ENCODE measurements at places on chromosomes 4 and X.

GRCh38 chr4:791252-791897 lies 34.6 kb downstream of the CPLX1 start:
- DNase-seq, result no peak

GRCh38 chr4:86414686-86415085 lies 54.8 kb upstream of the MAPK10 start:
- DNase-seq, result no peak

DNA sequence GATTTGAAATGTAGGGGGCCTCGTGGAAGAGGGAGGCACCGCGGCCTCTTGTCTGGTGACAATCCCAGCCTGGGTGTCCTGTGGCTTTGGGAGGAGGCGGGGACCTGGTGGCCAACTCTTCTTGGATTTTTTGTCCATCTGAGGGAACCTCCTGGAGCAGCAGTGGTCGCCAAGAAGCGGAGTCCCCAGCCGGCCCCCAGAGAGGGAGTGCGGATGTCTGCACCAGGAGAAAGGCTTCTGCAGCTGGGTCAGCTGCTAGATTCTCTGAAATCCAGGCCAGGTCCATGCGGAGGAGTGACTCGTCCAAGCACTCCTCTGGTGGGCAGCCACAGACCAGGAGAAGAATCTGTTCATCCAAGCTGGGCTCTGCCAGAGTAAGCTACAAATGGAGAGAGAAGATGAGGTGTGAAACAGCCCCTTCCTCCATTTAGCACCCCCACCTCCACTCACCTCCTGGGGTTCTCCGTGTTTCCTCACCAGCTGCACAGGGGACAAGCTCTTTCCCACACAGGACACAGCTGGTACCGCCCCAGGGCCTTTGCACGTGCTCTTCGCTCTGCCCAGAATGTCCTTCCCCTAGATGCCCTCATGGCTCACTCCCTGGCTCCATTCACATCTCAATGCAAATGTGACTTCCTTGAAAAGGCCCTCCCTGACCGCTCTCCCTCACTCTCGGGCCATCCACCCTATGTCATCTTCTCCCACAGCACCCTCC lies 27.6 kb downstream of the C4orf50 start:
- DNase-seq, result no peak

DNA sequence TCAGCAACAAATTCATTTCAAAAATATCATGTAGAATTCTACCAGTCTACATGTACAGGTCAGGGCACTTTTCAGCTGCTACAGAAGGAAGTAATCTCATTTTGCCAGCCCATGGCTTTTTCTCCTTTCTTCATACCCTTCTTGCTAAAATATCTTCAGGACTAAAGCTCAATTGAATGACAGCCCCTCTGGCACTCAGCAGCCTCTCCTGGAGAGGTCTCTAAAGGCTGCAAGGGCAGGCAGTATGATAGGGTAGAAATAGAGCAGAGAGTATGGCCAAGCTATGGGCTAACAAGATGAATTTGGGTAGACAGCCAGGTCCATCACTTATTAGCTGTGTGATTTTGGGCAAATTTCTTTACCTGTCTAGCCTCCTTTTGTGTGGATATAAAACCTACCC lies 224.6 kb upstream of the RPL34 start:
- no peak for DNase-seq

GRCh38 chr4:25113915-25114904 lies 46.0 kb downstream of the SEPSECS start:
- no peak for DNase-seq

GRCh38 chrX:134388161-134389109 lies 71.5 kb upstream of the HPRT1 start:
- DNase-seq, result no peak

DNA sequence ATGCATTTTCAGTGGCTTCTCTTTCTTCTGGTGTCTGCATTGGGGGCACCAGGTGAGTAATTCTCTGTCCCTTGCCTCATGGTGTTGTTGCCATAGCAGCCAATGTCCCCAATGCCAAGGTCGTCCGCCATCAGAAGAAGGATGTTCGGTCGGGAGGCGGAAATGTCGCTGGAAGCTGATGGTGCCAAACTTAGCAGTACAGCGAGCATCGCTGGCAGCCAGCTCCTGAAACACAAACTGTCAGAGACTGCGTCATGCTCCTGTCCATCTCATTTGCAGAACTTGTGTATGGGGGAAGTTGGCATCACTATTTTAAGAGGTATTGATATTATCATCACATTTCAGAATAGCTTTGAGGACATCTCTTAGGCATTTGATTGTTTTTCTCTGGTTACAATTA lies 29.1 kb upstream of the ARSD start:
- no peak for DNase-seq

DNA sequence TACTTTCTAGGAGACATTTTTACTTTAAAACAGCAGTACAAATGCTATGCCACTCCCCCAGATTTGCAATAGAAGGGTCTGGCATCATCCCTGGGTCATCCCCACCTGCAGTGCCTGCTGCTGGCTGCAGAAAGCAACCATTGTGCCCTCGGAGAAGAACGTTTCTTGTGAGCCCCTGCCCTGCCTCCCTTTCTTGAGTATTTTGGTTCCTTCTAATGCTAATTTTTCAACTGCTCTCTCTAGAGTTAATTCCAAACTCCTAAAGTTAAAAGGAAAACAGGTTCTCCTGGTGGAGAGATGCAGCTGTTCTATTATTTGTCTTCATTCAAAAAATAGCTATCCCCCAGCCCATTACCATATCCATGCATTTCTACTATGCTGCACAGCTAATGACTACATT lies 107.1 kb downstream of the IDS start:
- no peak for DNase-seq

- no peak for DNase-seq
Observed at GRCh38 chrX:69506617-69507499, 2.7 kb downstream of the NALF2 start.

DNA sequence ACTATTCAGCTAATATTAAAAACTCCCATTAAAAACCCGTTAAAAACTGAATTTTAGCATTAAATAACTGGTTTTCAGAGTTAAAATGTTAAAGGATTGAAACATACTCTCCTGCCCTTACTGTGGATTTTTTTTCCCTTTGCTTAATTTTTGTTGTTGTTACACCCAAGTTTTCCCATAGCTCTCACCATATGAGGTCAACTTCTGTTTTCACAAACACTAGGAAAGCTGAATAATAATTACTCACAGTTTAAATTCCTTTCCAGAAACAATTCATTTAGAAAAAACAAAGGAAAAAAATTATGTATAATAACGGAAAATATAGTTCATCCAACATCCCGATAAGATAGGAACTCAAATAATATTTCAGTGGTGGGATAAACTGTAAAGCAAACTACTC lies 129.0 kb downstream of the PPP3CA start:
- no peak for DNase-seq

DNA sequence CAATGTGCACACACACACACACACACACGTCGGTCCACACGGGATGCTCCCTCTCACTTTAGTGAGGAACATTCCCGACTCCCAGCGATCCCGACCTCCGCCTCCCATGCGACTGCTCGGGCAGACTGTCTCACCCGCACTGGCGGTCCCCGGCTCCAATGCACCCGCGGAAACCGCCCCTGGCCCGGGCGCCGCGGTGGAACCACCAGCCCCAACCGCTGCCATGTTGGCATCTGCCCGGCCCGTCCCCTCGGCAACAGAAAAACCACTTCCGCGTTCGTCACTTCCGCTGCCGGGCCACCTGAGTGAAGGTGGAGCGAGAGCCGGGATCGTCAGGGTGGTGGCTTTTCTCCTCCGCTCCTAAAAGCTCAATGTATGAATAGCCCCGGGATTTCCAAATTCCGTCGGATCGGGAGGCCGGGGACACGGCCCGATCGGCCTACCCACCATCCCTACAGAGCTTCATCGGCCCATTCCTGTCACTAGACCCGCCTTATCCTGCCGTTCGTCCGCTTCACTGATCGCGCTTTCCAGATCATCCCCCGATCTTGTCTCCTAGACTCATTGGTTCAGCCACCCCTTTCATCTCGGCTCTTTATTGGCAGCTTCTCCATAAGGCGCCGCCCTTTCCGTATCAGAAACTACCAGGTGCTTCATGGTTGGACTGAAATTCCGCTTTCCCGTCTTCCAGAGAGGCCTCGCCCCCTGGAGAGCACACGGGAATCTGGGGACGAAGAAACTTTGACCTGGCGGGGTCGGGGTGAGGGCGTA lies at the start of gene SLC35A2:
TSS of gene SLC35A2 (minus strand) at position 235 of the 771 bp plus-strand sequence. CDS start at position 225, 10 bp downstream.
- peak; percentile 65 for DNase-seq

DNA sequence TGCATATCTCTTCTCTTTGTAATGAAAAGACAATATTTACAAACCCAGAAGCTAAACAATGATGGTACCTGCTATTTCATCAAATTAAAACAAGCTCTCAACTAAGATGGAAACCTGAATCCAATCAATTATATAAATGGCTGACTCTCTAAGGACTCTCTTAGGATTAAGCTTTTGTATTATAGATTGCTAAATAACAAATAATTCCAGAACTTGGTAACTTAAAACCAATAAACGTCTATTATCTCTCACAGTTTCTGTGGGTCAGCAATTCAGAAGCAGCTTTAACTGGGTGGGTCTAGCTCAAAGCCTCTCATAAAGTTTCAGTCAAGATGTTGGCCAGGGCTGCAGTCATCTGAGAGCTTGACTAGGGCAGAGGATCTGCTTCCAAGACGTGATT lies 12.4 kb downstream of the PHKA2 start:
- DNase-seq, result no peak

DNA sequence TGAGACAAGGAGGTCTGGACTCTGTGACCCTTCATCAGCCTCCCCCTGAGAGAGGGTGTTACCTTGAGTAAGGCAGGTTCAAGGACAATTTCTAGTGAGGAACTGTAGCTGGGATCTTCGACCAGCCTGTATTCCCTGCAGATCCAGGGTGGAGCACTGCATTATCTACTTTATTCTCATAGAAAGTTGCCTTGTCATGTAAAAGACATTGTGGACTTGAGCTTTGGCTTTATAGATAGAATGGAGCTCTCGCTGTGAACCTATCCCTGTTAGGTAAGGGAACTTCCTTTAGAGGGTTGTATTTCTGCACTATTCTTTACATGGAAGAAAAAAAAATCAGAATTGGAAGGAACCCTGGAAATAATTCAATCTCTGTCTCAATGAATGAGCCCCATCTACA lies 91.4 kb downstream of the MAOA start:
- no peak for DNase-seq

DNA sequence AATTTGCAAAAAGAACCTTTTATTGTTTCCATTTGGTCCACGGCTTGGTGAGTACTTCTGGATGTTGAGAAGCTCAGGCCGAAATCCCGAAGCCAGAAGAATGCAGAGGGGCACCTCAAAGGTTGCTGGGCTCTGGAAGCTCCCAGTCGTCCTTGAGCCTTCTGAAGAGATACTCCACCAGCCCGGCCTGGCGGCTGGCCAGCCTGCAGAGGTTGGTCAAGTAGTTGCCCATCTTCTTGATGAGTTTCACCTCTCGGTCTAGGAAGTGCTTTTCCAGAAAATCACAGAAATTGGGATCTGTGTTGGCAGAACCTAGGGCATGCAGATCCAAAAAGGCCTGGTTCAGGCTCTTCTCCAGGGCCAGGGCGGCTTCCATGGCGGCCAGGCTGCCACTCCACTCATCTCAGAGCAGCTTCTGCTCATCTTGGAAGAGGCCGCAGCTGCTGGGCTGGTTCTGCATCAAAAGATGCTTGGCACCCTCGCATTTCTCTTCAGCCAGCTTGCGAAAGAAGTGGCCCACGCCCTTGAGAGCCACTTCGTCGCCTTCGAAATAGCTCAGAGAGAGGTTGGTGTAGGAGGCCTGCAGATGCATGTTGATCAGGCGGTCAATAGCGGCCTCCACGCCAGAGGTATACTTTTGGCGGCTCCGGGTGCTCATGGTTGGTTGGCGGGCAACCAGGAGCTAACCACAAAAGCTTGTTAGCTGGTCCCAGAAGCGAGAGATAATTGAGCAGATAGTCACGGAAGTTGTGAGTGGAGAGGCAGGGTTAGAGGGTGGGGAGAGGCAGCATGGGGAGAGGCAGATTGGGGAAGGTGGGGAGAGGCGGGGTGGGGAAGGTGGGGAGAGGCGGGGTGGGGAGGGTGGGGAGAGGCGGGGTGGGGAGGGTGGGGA lies 76.5 kb upstream of the TSPAN7 start:
- DNase-seq, result no peak

DNA sequence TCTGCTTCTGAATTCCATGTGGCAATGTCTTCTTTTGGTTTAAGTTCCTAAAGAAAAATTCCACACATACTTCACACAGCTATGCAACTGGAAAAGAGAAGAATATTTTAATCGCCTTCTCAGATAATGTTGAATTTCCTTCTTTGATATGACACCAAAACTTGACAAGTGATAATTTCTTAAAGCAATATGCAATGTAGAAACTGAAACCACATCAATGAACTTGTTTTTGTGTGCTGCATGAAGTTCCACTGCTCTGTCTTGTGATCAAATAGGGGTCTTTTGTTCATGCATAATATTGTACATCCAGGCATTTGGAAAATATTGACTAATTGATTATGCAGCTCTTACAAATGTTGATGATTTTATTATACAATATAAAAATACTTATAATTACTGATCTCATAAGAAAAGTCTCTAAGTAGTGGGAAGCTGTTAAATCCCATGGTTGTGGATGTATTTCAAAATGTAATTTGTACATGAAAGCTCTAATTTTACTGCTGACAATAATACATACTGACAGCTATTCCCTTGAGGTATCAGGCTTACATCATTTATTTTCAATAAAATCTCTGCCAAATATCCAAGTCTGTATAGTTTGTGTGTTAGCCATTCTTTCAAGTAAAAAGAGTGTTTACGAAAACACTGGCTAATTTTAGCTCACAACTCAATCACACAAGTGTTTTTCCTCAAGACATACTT lies 56.5 kb downstream of the AGA start:
- no peak for DNase-seq

DNA sequence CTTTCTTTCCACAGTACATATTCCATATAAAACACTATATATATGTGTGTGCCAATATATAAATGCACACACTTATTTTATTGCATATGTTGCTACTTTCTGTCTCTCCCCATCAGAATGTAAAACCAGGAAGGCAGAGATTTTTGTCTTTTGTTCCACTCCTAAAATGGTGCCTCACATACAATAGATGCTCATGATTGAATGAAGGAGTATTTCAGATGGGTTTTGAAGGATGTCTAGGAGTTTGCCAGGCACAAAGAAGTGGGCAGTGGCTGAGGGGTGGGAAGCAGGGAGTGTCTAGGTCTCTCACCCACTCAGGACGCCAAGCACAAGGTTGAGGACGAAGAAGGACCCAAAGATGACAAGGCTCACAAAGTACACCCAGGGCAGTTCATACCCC lies 5.4 kb downstream of the CACNA1F start:
- DNase-seq, result no peak

- DNase-seq, result no peak
Observed at GRCh38 chr4:182901337-182901736, 15.8 kb downstream of the DCTD start.

GRCh38 chr4:81580346-81580993 lies 108.8 kb upstream of the RASGEF1B start:
- no peak for DNase-seq

DNA sequence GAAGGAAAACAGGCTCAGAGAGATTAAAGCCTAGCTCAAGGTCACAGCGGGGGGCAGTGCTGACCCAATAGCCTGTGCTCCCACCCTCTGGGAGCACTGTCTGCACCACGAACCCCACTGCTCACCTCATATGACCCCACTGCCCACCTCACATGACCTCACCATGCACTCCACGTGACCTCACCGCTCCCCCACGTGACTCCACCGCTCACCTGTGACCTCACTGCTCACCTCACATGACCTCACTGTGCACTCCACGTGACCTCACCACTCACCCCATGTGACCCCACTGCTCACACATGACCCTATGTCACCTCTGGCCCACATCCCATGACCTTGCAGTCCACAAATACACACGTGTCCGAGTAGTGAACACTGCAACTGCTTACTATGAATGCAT lies 55.4 kb downstream of the ACOX3 start:
- no peak for DNase-seq

- no peak for DNase-seq
Observed at GRCh38 chrX:16836371-16836770, 33.8 kb downstream of the RBBP7 start.

Data from stimulated activated CD4-positive, alpha-beta T cell treated with anti-CD3 and anti-CD28 coated beads, Interleukin-1b, Interleukin-23, amount 100 ng/mL, for 1 hour (primary cell).